Thoracic aorta (tissue), 2 donors: ENCODE measurements at places on chromosomes 1 and 21. TPM values are rescaled to one million over a fixed set of nuclear protein-coding genes. Genes with fewer than 3 reads are reported as not detected.
A peak's percentile ranks its signal among the peaks of the same experiment; 100 is the strongest.

GRCh38 chr1:160722726-160723125 is 11.1 kb upstream of the CD48 start:
- no peak for DNase-seq
- peaks cover 6% of the 10 kb centered on the region for H3K4me1 ChIP-seq
- no peaks in the 10 kb centered on the region for H3K27me3 ChIP-seq
- H3K4me3 ChIP-seq = no peak overlapping the region
- H3K36me3 ChIP-seq = no peaks in the 10 kb centered on the region

DNA sequence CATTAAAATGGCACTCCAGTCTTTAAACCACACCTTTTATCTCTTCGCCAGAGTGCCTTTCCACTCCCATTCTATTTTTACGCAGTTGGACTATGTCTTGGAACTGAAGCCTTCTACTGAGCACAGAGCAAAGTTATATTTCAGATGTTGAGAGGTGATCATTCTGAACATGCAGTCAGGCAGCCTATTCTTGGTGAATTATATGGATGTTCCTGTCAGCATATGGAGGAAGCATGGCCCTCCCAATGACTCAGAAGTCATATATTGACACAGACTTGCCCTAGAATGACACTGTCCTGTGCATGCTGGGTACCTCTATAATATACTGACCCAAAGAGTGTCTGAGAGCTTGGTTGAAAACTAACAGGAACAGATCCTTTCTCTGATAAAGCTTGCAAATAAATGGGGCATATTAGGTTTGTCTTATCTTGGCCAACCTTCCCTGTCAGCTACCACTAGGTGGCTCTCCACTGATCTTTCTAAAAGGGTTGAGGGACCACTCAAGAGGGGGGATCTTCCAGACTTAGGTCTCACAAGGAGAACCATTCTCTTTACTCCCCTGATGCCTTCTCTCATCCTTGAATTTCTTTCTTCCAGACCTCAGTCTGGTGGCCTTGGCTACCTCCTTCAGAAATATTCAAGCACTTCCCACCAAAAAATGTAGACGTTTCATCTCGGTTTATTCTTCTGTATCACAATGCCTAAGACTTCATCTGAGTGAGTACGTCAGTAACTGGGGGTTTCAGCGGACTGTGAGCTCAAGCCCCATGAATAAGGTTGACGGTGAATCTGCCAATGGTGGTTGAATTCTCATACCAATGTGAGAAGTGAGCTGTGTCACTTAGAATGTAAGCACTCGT is 11.8 kb upstream of the ALG14 start:
- DNase-seq = no peak
- no peaks in the 10 kb centered on the region for H3K36me3 ChIP-seq
- no peaks in the 10 kb centered on the region for H3K27me3 ChIP-seq
- H3K4me3 ChIP-seq = no peak overlapping the region
- H3K4me1 ChIP-seq = peaks cover 21% of the 10 kb centered on the region

DNA sequence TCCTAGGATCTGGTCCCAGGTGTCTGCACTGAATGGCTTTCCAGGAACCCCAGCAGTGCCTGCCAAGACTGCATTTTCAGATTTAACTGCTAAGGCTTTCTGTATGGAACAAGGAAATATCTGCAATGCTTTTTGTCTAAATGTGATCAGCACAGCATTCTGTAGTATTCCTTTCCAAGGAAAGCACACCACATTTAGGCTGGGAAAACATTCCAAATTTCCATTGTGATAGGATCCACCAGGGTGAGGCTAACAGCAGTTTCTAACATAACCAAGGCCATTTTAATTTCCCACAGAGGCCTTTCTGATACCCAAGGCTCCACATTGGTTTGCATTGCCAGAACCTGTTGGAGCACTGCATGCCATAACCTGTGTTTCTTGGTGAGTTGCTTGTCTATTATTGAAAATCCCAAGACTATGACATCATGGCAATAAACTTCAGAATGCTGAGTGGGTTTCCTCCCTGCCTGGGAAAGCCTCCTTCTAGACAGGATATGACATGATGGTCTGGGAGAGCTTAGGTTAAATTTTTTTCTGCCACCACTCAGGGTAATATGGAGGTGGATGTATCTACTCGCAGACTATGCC is 23.3 kb upstream of the PTGFRN start:
- no peaks in the 10 kb centered on the region for H3K27me3 ChIP-seq
- no peak overlapping the region for H3K4me3 ChIP-seq
- DNase-seq = no peak
- no peak overlapping the region for H3K27ac ChIP-seq
- no peaks in the 10 kb centered on the region for H3K36me3 ChIP-seq

- no peak overlapping the region for H3K4me3 ChIP-seq
- no peak overlapping the region for H3K27ac ChIP-seq
- H3K27me3 ChIP-seq = no peaks in the 10 kb centered on the region
Observed at GRCh38 chr21:31537872-31538576, 121.5 kb upstream of the SOD1 start.

DNA sequence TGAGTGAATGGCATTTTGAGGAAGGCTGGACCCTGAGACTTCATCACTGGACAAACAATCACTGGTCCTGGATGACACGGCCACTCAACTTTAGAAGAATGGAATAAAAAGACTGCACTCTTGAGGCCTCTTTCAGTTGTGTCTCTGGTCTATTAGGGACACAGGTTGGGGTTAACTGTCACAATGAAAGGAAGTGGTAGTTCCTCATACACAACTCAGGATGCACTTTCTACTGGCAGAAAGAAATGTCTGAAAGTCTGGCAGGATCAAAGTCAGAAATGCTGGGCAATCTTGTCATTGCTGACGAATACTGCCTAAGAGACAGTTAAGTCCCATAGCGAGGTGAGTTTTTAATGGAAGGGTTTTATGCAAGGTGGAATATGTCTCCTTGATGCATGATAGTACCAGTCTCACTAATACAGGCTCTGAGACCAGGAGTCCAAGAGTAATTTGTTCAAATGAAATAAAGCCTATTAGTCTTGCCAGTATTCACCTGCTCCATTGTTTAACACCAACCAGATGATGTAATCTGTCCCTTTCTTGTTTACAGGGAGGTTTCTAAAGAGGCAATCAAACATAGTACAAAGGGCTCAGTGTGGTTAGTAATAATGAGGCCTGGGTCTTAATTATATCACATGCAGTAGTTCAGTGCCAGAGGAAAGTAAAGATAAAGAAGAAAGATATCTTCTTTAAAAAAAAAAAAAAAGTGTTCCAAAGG is 11.2 kb upstream of the RRP15 start:
- no peak overlapping the region for H3K4me3 ChIP-seq
- H3K27me3 ChIP-seq = no peaks in the 10 kb centered on the region
- no peak overlapping the region for H3K27ac ChIP-seq
- no peaks in the 10 kb centered on the region for H3K36me3 ChIP-seq

- H3K27ac ChIP-seq = no peak overlapping the region
- DNase-seq = no peak
- no peaks in the 10 kb centered on the region for H3K36me3 ChIP-seq
- no peak overlapping the region for H3K4me3 ChIP-seq
- H3K27me3 ChIP-seq = no peaks in the 10 kb centered on the region
Observed at GRCh38 chr1:229689904-229690303, 63.9 kb downstream of the URB2 start.

- no peaks in the 10 kb centered on the region for H3K36me3 ChIP-seq
- no peaks in the 10 kb centered on the region for H3K27me3 ChIP-seq
- no peak overlapping the region for H3K4me3 ChIP-seq
- H3K27ac ChIP-seq = no peak overlapping the region
- no peaks in the 10 kb centered on the region for H3K4me1 ChIP-seq
Observed at GRCh38 chr1:180603850-180604226, 28.0 kb upstream of the XPR1 start.

DNA sequence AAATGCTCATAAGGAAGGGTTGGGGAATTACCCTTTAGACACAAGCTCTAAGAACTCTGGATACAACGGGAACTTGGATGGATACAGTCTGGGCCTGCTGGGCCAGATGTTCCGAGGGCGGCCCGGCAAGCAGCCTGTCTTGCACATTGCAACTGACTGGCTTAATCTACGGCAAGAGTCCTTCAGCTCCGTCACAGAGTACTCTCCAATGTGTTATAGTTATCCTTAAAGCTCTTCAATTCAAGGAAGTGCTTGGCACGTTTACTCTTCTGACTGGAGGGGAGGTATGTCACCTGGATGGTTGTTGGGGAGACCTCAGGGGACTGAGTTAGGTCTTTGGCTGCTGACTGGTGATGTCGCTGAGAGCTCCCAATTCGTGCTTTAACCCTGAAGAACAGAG is 1.1 kb upstream of the CFAP141 start:
- no peaks in the 10 kb centered on the region for H3K4me1 ChIP-seq
- no peak for DNase-seq
- no peak overlapping the region for H3K4me3 ChIP-seq
- H3K36me3 ChIP-seq = peaks cover 37% of the 10 kb centered on the region
- H3K27me3 ChIP-seq = no peaks in the 10 kb centered on the region
- no peak overlapping the region for H3K27ac ChIP-seq

- no peaks in the 10 kb centered on the region for H3K4me1 ChIP-seq
- no peaks in the 10 kb centered on the region for H3K27me3 ChIP-seq
- no peak for DNase-seq
- peak overlapping the region; percentile 96 for H3K27ac ChIP-seq
- no peaks in the 10 kb centered on the region for H3K36me3 ChIP-seq
Observed at GRCh38 chr1:155860970-155861510, 1.7 kb downstream of the SYT11 start.

Gene OLIG1
- not detected for total RNA-seq

Gene PLA2G2C
- not detected for total RNA-seq

Gene PCNX2
- 14.8 TPM for total RNA-seq

Gene CADM3
- total RNA-seq = 7.2 TPM

Gene CASQ2
- 6.6 TPM for total RNA-seq
